ENCODE measurements at places on chromosomes 1 and 21.

GRCh38 chr1:58896246-58897183 lies 112.7 kb upstream of the JUN start:
- DNase-seq, result no peak

DNA sequence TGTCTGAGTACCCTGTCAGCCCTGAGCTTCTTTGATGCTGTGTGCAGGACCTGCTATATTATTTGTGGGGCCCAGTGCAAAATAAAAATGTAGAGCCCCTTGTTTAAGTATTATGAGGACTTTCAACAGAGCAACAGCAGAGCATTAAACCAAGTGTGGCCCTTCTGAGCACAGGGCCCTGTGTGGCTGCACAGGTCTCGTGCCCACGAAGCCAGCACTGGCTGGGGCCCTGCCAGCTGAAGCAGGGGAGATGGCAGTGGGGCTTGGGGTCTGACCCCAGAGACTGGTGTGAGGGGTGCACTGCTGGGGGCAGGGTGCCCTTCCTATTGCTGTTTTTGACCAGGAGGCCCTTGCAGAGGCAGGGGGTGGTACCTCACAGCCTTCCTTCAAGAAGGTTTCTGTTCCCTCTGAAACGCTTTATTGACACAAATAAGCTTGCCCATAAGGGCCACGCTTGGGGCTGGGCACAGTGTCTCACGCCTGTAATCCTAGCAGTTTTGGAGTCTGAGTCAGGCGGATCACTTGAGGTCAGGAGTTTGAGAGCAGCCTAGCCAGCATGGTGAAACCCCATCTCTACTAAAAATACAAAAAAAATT lies 2.2 kb upstream of the SEMA4A start:
- DNase-seq, result no peak

GRCh38 chr1:150507912-150508864 lies at the start of gene ECM1:
Gene ECM1, plus strand, starts transcription at chr1:150508109. Its CDS starts 101 bp downstream, at chr1:150508210.
- no peak for DNase-seq

GRCh38 chr1:76293831-76294230 lies 219.3 kb downstream of the ST6GALNAC3 start:
- DNase-seq, result no peak

GRCh38 chr1:145985502-145986439 lies 10.6 kb downstream of the TXNIP start:
- no peak for DNase-seq

- DNase-seq, result no peak
These were observed 1291.5 kb upstream of the B3GALT2 start for GRCh38 chr1:194477908-194478307.

DNA sequence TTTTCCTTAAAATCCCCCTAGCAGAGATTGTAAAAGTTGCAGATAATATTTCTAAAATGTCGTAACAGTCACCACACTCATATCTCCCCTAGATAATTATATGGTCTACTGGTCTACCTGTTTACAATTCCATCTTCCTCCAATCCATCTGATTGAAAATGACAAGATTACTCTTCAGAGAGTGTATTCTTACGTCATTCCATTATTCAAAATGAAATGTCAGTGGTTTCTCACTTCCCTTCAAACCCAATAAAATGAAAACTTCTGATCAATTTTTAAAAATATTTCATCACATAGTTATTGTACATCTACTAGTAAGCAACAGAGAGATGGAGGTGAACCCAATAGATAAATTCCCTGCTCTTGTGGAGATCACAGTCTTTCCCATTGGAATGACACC lies 202.2 kb upstream of the C8B start:
- DNase-seq, result no peak

DNA sequence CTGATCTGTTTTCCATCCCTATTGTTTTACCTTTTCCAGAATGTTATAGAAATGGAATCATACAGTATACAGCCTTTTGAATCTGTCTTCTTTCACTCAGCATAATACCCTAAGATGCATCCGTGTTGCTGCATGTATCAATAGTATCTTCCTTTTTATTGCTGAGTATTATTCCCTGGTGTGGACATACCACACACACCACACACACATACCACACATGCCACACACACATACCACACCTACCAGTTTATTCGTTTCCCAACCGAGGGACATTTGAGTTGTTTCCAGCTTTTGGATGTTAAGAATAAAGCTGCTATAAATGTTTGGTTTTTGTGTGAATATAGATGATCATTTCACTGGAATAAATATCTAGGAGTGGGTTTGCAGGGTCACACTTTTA lies 22.2 kb upstream of the SLC30A1 start:
- DNase-seq, result no peak

DNA sequence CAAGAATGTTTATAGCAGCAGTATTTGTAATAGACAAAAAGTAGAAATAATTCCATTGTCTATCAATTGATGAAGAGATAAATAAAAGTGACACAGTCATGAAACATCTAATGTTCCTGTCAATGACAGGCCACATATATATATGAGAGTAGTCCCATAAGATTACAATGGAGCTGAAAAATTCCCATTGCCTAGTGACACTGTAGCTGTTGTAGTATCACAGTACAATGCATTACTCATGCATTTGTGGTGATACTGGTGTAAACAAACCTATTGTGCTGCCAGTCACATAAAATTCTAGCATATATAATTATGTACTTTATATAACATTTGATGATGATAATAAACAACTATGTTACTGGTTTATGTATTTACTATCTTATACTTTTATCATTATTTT lies 141.9 kb upstream of the LYPLAL1 start:
- no peak for DNase-seq
